Stomach (tissue), 19 donors: ENCODE measurements at places on chromosomes 4 and X. TPM values are rescaled to one million over a fixed set of nuclear protein-coding genes. Genes with fewer than 3 reads are reported as not detected.

DNA sequence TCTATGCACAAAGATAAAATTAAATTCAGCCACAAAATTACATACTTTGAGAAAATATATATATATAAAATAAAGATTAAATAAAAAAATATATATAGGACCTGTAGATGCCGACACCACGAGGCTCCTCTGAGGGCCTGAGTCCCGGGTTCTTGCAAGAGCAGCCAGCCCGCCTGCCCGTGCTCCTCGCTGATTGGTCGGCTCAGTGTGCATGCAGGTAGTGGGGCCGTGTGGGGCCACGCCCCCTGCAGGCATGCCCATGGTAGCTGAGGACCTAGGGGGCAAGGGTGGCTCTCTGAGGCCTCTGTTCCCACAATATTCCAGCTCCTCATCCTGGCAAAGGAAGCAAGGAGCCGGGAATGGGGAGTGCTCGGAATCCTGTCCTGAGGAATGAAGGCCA lies 80.5 kb upstream of the AMELX start:
- DNase-seq = no peak

DCAF4L1 gene
- not detected for total RNA-seq

DNA sequence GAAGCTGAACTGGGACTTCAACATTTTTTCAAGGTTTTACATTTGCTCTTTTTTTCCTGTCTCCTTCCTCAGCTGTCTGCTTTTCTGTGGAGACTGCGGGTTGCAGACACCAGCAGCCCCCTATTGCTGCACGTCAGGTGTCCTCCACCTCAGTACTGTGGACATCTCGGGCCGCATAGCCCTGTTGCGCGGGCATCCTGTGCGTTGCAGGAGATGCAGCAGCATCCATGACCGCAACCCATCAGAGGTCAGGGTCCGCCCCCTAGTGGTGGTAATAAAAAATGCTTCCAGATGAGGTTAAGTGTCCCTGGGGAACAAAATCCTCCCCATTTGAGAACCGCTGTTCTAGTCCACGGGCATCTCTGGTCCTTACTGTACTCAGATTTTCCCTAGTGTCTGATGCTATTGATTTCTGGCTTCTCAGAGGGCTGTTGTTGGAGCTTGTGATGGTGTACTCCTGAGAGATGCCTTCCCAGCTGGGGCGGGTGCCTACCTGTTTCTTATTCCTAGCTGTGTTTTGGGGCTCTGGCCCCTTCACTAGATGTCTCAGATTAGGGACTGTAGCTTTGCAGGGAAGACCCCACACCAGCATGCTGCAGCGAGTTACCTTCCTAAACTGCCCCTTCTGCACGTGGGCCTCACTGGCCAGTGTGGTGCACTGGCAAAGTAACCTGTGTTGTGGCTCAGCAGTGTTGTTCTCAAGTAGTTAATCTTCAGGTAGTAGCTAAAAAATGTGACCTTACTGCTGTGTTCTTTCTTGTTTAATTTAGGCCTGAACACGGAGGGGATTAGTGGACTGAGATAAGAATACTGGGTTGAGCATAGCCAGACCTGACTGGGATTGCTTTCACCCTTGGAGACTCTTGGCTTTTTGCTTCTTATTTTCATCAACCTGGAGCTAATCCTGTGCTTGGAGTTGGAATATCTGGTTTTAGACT lies 28.2 kb downstream of the NSD2 start:
- peak; percentile 92 for DNase-seq

GRCh38 chr4:38111024-38111423 lies 150.8 kb downstream of the PTTG2 start:
- no peak for DNase-seq

- DNase-seq = no peak
These were observed 217.6 kb downstream of the KCTD8 start for GRCh38 chr4:44231006-44231405.
